Activated gamma-delta T cell (primary cell): ENCODE measurements at places on chromosomes 7 and 10.

GRCh38 chr10:58282615-58283014 is 13.7 kb downstream of the CISD1 start:
- DNase-seq: no peak

DNA sequence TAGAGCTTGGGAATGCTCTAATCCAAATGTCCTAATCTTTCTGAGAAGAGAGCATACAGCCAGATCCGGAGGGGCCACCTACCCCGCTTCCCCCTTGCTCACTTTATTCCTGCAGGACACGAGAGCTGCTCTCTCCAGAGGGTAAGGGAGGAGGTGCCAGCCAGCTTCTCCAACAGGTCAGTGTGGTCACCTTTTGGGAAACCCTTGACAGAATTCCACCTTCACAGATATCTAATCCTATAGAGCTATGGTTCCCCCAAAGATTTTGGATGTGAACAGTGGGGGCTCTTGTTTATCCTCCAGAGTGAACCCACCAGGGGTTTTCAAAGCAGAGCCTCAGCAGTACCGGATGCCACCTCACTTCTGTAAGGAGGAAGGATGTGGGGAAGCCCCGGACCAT is 34.6 kb upstream of the C10orf90 start:
- no peak for DNase-seq

DNA sequence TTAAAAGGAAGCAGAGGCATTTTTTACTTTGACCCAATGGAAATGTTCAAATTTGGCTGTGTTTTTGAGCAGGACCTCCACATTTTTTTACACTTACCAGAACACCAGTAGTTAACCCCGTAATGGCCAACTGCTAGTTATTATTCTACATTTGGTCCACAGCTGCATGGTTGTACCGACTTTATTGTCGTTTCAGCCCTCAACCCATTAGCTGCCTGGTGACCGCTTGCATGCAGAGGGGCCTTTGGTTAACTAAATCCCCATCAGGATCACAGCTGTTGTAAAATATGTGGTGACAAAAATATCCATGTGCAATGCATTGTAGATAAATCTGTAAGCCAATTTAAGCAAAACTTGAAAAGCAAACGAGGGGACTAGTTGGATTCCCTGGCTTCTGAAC is 342.2 kb upstream of the MEOX2 start:
- no peak for DNase-seq

DNA sequence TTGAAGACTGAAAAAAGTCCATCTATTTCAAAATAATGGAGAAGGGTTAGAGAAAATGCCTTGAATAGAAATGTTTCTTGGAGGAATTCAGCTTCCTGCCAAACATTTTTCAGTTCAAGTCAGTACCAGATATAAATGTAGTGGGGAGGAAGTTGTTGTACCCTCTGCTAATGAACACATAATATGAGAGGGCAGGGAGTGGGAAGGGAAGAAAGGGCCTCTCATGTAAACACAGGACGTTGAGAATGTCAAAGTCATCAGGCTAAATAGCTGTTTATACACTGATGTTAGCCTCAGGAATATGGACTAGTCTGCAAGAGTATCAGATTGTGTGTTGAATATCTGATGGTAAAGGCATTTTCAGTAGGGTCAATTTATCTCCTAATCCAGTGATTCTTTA is 37.0 kb downstream of the GPR37 start:
- no peak for DNase-seq

GRCh38 chr10:111944331-111944730 is 239.2 kb downstream of the GPAM start:
- DNase-seq: no peak

GRCh38 chr10:107657851-107658250 is 493.3 kb upstream of the SORCS1 start:
- no peak for DNase-seq

GRCh38 chr10:48491392-48492139 is 113.3 kb downstream of the ARHGAP22 start:
- DNase-seq: no peak

DNA sequence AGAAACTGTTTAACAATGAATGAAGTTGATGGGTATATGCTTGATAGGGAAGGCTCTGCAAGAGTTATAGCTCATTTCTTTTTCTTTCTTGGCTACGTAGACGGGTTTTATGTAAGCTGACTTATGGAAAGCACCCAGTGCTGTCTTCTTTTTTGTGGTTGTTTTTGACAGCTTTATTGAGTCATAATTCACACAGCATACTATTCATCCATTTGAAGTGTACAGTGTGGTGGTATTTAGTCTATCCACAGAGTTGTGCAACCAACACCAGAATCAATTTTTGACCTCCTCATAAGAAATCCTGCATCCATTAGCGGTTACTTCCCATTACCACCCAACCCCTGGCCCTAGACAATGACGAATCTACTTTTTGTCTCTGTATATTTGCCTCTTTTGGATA is 240.6 kb upstream of the KIAA1217 start:
- no peak for DNase-seq

- no peak for DNase-seq
Measured at GRCh38 chr7:150370612-150371071, 2.0 kb downstream of the REPIN1 start.

GRCh38 chr7:148708026-148708885 is 9.6 kb downstream of the CUL1 start:
- no peak for DNase-seq

GRCh38 chr7:131934452-131934851 is 378.0 kb upstream of the PODXL start:
- DNase-seq: no peak

DNA sequence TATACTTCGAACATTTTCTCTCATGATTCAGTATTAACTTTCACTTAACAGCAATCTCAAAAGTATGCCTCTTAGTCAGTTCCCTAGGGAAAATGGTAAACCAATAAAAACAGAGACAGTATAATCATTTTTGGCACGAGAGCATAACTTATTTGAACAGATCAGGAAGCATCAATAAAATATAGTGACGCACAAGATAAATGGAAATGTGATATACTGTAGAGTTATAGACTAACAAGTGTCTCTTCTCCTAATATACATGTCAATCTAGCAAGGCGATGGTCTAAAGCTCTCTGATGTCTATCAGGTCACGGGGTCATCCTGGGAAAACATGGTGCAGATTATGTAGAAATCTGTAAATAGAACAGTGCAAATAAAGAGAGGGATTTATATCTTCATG is 131.6 kb downstream of the HGF start:
- no peak for DNase-seq
